ENCODE measurements at places on chromosomes 3 and 15. TPM values are rescaled to one million over a fixed set of nuclear protein-coding genes. Genes with fewer than 3 reads are reported as not detected.

Gene TRH
- total RNA-seq: not detected

Gene MUC4
- total RNA-seq: 0.12 TPM

Gene EPHB1
- total RNA-seq: 11.0 TPM

Gene CRABP1
- not detected for total RNA-seq

Gene BFSP2
- not detected for total RNA-seq

Gene ADAMTSL3
- total RNA-seq: 1.2 TPM

Gene BLM
- total RNA-seq: 4.1 TPM

Gene NR1D2
- 13.0 TPM for total RNA-seq

Gene KIF9
- total RNA-seq: 13.9 TPM

Gene SKOR1
- 0.19 TPM for total RNA-seq

Gene NR1I2
- not detected for total RNA-seq

Gene COL6A5
- total RNA-seq: 0.05 TPM

Gene TMEM40
- total RNA-seq: not detected

Gene RHOV
- total RNA-seq: 0.23 TPM

Gene FGD5
- total RNA-seq: 72.1 TPM

Gene AMIGO3
- 1.2 TPM for total RNA-seq

Gene DUOXA1
- not detected for total RNA-seq

Gene TRPC1
- total RNA-seq: 10.7 TPM

Gene IMPDH2
- total RNA-seq: 123 TPM

Gene CYP1A2
- not detected for total RNA-seq

Gene CHDH
- total RNA-seq: 0.06 TPM

Gene HYAL1
- total RNA-seq: 1.2 TPM

Gene CDCP1
- total RNA-seq: 19.4 TPM
